ENCODE measurements at places on chromosomes 4 and X.
A peak's percentile ranks its signal among the peaks of the same experiment; 100 is the strongest.

- DNase-seq: no peak
These were observed 26.6 kb downstream of the ADRA2C start for GRCh38 chr4:3792813-3793212.

- no peak for DNase-seq
These were observed 89.2 kb downstream of the PJA1 start for GRCh38 chrX:69076088-69076487.

GRCh38 chrX:22666441-22666840 is 333.3 kb upstream of the DDX53 start:
- peak; percentile 0 for DNase-seq

- no peak for DNase-seq
These were observed 2.5 kb upstream of the UGT2A3 start for GRCh38 chr4:68954126-68954525.

DNA sequence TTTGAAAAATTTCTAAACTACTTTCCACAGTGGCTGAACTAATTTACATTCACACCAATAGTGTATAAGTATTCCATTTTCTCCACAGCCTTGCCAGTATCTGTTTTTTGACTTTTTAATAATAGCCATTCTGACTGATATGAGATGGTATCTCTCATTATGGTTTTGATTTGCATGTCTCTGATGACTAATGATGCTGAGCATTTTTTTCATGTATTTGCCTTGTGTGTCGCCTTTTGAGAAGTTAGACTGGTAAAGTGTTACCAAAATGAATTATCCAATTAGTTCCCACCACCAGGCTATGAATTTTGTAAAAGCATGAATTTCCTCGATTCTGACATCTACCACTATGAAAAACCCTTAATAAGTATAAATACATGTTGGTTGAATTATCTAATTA is 242.2 kb upstream of the GK2 start:
- no peak for DNase-seq

GRCh38 chrX:140355429-140355828 is 149.4 kb downstream of the SOX3 start:
- DNase-seq: no peak

- DNase-seq: peak; percentile 67
These were observed at the start of gene NLGN4X for GRCh38 chrX:6228720-6229119. Gene NLGN4X (minus strand): TSS chrX:6228867. CDS start chrX:6151466, 77,401 bp downstream.

- no peak for DNase-seq
These were observed 110.6 kb downstream of the ANK2 start for GRCh38 chr4:113159942-113160545.

- no peak for DNase-seq
These were observed 30.0 kb downstream of the ITM2A start for GRCh38 chrX:79336869-79337815.

- no peak for DNase-seq
These were observed 984.4 kb downstream of the CCSER1 start for GRCh38 chr4:91111556-91111955.

DNA sequence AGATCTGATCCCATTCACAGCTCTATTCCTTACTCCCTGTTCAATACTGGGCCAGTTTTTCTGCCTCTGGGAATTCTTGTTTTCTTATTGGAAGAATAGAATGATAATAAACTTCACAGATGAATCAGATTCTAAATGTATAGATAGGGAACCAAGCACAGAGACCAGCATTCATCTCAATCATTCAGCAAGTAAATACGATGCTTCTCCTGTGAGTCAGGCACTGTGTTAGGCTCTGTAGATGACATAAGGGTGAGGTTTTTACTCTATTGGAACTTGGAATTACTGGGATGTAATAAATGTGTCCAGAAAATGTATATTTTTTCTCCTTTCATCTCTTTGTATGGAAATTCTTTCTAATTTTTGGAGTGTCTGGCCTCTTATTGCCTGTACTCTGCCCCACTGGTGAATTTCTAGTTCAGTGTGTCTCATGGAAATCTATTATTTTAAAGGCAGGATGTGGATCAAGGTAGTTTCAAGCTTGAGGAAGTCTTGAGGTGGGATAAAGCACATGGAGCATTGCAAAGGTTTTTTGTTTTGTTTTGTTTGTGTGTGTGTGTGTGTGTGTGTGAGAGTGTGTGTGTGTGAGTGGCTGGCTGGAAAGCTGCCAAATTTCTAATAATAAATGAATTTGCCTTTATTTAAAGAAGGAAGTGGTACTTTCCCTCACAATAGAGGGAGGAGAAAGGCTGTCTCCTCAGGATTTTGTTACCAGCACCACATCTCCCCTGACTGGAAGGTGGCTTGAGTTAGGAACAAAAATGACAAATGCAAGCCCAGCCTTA is 117.9 kb upstream of the HS3ST1 start:
- DNase-seq: no peak

DNA sequence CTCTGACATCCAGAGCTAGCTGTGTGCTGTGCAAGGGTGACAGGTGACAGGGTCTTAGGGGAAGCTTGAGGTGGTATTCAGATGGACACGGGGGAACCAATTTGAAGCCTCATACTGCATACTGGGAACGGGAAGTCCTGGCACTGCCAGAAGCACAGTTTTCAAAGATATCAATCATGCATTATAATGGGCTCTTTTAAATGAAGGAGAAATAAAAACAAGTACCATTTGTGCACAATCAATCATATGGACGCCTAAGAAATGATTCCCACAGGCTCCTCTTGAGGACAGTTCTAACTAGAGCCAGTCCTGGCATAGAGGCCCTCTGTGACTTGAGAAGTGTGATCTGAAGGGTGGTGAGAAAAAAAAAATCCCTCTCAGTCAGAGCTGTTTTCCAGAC is 50.9 kb downstream of the TSC22D3 start:
- DNase-seq: no peak

GRCh38 chr4:101221294-101221693 is 126.0 kb downstream of the PPP3CA start:
- DNase-seq: no peak

DNA sequence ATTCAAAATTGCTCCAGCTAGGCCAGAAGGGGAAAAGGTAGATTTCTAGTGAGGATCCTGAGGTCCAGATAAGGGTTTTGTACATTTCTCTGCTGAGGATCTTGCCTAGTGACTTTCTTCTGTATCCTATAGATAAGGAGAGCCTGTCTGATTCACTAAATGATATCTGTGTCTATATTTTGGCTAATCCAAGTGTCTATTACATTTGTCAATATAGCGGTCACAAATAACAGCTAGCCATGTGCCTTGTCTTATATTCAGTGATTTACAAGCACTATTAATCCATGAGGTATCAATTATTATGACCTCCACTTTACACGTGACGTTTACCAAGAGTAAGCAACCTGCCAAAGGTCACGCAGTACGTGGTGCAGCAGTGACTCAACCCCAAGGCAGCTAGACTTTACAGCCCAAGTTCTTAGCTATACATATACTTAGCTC is 41.6 kb downstream of the TMEM165 start:
- no peak for DNase-seq

DNA sequence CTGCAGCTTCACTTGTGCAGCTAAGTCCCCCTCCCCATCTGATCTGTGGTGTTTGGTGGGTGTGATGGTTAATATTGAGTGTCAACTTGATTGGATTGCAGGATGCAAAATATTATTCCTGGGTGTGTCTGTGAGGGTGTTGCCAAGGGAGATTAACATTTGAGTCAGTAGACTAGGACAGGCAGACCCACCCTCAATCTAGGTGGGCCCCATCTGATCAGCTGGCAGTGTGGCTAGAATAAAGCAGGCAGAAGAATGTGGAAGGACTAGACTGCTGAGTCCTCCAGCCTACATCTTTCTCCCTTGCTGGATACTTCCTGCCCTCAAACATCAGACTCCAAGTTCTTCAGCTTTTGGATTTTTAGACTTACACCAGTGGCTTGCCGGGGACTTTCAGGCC is 103.5 kb upstream of the BOD1L1 start:
- no peak for DNase-seq

GRCh38 chrX:136584545-136584944 is 52.5 kb downstream of the VGLL1 start:
- no peak for DNase-seq

DNA sequence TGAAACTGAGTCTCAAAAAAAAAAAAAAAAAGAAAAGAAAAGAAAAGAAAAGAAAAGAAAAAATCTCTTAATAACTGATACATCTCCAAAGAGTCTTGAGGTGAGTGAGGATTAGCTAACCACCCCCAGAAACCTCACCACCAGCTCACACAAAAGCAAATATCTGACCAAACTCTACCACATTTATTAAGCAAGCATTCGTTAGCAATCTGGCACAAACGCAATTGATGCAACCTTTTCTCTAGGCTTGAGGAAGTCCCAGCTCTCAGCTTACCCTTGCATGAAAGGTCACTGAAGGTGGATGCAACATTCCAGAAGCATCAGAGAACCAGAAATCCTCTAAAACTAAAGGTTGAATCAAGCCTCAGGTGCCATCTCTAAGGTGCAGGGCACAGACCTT is 231.9 kb upstream of the BCOR start:
- DNase-seq: no peak

- no peak for DNase-seq
These were observed 4.8 kb downstream of the CPE start for GRCh38 chr4:165383591-165384073.

DNA sequence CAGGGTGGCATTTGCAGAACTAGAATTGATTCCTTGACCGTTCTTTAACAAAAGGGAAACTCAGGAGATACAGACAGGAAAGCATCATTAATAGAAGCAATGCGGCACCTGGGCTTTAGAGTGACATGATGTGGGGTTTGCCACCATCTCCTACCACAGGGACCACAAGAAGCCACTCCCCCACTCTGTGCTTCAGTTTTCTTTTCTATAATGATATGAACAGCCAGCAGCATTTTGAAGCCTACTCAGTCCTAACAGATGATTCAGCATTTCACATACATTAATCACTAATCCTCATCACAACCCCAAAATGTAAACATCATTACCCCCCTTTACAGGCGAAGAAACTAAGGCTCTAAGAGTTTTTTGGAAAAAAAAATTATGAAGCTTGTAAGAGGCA is 22.9 kb downstream of the CCDC149 start:
- no peak for DNase-seq

GRCh38 chr4:185304944-185305690 is 90.6 kb downstream of the LRP2BP start:
- no peak for DNase-seq

DNA sequence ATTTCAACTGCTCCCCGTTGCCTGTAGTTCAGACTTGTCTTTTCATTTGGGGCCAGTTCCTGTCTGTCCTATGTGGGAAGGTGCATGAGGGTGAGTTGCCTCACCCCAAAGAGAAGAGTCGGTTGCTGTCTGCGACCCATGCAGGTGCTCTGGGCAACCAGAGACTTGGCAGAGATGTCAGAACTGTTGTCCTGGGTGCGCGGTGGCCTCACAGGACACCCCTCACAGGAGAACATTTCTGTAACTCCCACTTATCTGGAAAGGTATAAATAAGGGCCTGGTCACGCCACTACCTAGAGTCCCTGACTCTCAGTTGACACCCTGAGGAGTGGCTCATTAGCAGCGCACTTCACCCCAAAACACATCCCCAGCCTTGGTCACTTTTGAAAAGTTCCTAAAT is 9.7 kb upstream of the NAT8L start:
- DNase-seq: no peak

DNA sequence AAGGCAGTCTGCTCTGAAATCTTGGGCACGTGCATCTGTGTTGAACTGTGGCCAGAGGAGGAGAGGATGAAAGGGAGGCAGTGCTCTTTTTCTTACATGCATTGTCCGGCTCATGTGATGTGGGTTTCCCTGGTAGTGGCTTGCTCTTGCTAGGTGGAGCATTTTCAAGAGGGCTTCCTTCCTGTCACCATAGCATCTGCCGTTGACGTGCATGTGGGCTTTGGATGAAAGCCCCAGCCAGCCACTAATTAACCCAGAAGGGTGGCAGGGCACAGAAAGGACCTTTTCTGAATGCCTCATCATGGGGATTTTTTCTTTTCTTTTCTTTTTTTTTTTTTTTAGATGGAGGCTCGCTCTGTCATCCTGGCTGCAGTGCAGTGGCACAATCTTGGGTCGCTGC is 121.3 kb downstream of the GPR143 start:
- no peak for DNase-seq

- peak; percentile 56 for DNase-seq
These were observed 429 bp downstream of the NOCT start for GRCh38 chr4:139015948-139016471.

- DNase-seq: no peak
These were observed 65.5 kb downstream of the EDNRA start for GRCh38 chr4:147546349-147546748.

GRCh38 chr4:41432881-41433280 is 105.1 kb upstream of the LIMCH1 start:
- DNase-seq: no peak

- DNase-seq: no peak
These were observed 102.6 kb upstream of the SLC4A4 start for GRCh38 chr4:71236226-71236625.

DNA sequence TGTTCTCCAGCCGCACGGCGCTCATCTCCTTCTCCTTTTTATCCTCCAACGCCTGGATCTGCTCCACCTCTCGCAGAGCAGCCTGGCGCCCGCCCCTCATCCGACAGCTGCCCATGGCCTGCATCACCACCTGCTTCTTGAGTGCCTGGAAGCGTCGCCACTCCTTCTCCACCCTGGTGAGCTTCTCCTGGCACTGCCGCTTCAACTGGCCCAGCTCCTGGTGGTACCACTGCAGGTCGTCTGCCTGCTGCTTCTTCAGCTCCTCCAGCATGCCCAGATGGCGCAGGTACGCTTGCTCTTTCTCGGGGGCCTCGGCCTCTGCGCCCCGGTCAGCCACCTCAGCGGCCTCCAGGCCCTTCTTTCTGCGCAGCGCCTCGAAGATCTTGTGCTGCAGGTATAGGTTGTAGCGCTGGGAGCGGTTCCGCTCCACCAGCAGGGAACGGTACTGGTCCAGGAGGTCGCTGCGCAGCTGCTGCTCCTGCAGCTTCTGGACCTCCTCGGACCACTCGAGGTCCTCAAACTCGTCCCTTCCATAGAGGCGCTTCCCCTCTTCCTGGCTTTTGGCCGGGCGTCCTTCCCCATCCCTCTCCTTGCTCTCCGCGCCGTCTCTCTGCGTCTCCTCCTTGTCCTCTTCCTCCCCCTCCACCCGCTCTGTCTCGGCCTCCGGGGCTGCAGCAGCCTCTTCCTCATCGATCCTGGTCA is 1.2 kb upstream of the TADA2B start:
- no peak for DNase-seq

DNA sequence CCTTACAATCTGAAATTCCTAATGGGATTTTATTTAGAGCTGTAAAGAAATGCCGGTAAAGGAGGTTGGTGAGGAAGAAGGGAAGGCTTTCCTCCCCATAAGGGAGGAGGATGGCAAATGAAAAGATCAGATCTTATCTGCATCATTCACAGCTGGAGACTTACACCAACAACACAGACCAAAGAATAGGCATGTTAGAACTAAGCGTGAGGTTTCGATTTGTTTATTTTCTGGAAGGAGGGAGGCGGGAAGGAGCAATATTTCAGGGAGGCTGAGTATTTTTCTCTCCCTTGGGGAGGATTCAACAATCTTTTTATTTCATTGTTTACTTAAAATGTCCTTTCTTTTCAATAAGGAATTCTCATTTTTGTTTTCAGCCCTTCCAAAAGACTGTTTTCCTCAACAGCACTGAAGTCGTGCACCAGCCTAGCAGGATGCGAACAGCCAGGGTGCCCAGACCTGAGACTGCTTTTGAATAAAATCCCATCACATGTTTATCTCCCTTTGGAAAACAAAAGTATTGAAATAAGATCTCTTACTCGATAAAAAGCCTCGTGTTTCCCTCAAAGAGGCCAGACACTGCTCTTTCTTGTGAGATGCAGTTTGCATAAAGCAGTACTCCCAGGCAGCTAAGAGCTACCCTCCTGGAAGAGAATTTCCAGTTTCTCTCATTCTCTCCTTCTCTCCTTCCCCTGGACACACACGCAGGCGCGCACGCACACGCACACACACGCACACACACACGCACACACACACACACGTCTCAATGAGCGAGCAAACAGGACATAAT is 236.1 kb downstream of the MGST2 start:
- no peak for DNase-seq
